ENCODE measurements at places on chromosomes 6 and 20.

- no peak for DNase-seq
Observed at GRCh38 chr6:15980801-15981200, 148.1 kb upstream of the MYLIP start.

GRCh38 chr6:150482883-150483409, 114.1 kb downstream of the IYD start:
- DNase-seq, result no peak

DNA sequence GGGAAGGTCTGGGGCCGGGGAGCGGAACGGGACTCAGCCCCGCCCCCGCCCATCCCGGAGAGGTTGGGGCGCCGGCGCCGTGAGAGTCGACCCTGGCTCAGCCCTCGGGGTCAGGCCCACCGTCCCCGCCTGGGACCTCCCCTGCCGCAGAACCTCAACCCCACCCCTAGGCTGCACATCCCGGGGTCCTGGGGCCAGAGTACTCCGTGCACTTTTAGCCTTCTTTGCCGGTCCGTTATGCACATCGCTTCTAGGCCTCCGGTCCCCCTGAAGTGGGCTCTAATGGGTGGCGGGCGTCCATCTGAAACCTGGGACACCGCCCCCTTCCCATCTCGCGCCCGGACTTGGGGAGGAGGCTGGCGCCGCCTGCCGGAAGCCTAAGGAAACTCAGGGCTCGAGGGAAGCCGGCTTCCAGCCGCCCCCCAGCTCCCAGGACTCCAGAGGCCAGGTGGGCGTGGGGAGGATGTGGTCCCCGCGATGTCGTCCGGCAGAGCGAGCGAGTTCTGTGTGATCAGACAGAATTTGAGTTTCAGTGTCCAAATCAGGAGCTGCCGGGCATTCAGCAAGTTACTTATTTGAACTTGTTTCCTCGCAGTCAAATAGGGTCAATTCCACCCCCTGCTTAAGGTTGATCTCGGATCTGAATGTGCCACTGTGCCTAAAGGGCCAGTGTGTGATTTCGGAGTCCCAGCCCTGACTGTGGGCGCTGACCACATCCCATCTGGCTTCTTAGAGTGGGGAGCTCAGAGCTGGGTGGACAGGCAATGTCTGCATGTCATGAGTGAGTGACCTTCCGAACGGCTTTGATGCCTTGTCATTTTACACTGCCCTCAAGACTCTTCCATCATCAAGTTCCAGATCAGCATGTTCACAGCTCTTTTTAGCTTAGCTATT, 47.6 kb downstream of the CPXM1 start:
- no peak for DNase-seq

DNA sequence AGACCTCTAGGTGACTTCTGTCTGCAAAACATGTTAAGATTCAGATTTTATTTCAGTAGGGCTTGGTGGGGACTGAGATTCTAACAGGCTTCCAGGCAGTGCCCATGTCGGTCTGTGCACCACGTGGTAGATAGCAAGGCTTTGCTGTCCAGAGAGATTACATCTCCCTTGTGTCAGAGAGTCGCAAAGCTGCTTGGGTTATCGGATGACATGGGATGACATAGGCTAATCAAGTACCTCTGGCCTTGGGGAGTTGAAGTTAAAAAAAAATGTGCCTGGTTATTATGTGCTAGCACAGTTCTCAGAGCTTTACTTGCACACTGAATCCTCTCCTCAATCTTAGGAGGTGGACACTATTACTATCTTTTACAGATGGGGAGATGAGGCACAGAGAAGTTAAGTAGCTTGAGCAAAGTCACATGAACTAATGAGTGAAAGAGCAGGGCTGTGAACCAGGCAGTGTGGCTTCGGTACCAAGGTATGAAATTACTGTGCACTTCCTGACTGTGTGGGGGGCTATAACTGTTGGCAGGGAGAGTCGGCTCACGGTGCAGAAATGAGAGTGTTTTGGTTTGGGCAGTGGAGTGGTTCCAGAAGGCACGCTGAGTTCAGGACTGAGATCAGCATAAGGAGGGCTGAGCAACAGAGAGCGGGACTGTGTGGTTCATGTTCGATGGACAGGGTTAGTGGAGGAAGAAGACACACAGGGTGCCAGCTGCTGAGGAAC, 41.1 kb downstream of the FARS2 start:
- no peak for DNase-seq

DNA sequence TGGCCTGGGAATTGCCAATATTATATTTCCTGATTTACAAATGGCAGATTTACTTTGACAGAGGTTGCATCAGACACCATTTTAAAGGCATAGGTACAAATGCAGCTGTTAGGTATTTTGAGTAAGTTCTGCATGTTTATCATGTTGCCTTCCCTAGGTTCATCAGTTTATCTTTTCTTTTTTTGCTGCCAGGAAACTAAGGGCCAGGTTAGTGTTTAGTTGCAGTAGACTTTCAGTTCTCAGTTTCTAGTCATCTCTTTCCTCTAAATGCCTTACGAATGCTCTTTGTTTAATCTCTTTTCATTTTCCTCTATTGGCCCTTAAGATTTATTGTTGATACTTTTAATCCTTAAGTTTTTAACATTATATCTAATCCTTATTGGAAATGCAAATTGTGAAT, 129.9 kb downstream of the SMAP1 start:
- DNase-seq, result no peak

- DNase-seq, result no peak
Observed at GRCh38 chr20:58294497-58295455, 14.7 kb upstream of the RAB22A start.

- no peak for DNase-seq
Observed at GRCh38 chr20:33281550-33282146, 1.4 kb upstream of the BPIFB1 start.

- DNase-seq, result no peak
Observed at GRCh38 chr6:28134015-28134414, 7.7 kb upstream of the ZKSCAN8 start.

DNA sequence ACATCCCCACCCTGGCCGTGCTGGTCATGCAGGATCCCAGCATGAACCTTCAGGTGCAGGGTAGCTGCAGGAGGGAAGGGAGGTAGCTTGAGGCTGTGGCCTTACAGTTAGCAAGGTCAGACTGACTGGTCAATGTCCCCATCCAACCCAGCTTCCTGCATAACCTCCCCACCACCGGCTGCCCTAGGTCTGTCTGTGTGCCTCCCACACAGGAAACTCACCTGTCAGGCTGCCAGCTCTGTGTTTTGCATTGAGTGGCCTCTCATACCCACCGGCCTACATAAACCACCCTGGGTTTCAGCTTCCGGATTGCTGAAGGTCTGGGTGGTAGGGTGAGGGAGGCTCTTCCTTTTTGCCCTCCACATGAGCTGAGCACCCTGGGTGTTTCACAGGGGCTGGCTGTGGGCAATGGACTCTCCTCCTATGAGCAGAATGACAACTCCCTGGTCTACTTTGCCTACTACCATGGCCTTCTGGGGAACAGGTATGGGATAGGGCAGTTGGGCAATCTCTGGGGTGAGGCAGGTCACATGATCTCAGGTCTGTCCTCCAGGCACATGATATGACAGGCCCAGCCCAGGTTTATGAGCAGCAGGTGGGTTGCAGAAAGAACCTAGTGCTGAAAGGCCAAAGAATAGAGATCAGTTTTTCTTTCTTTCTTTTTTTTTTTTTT, 1.8 kb downstream of the CTSA start:
- no peak for DNase-seq

GRCh38 chr20:10864076-10864672, 190.4 kb upstream of the JAG1 start:
- DNase-seq, result no peak

DNA sequence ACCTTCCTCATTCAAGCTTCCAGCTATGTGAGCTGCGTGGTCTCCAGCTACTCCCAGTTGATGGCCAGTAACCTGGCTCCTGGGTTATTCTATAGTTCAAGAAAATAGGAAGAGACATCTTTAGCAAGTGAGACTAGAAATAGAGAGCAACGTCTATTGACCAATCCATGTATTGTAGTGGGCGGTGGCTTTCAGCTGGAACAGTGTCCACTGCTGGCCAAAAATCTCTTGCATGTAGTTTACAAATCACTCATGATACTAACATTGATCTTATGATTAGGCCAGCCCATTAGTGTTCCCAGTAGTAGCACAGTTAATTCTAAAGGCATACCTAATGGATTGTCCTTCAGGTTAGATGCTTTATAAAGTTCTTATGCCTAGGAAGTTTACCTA, 58.9 kb upstream of the SCP2D1 start:
- no peak for DNase-seq

DNA sequence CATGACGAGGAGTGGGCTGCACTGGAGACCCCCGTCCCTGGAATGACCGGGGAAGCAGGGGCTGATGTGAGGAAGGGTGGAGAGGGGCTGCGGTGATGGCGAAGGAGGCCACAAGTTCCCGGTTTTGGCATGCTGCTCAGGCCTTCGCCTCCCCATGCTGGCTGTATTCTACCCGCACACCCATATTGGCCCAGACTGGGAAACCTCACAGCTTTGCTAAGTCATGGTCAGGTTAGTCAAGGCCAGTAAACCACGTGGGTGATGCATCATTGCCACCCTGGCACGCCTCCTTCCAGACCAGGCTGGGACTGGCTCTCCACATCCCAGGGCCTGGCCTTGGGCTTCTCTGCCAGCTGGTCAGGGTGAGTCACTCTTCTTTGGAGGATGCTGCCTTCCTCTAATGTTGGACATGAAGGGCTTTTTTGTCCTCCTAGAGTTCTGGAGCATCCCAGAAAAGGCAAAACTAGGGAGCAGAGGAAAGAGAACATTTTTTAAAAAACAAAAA, 53.8 kb downstream of the PCNA start:
- DNase-seq, result no peak

- DNase-seq, result no peak
Observed at GRCh38 chr6:107647439-107647948, 157.6 kb downstream of the SOBP start.

- DNase-seq, result no peak
Observed at GRCh38 chr6:43804550-43805223, 34.7 kb downstream of the VEGFA start.

DNA sequence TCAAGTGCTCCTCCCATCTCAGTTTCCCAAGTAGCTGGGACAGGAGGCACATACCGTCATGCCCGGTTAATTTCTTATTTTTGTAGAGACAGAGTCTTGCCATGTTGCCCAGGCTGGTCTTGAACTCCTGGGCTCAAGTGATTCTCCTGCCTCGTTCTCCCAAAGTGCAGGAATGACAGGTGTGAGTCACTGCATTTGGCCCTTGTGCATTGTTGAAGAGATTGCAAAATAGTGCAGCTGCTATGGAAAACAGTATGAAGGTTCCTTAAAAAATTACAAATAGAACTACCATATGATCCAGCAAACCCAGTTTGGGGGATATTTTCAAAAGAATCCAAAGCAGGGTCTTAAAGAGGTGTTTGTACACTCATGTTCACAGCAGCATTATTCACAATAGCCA, 69.1 kb downstream of the GJA10 start:
- DNase-seq, result no peak

Data from activated T-cell treated with anti-CD3 and anti-CD28 coated beads for 4 hours (primary cell).